ENCODE measurements at places on chromosomes 4 and X. TPM values are rescaled to one million over a fixed set of nuclear protein-coding genes. Genes with fewer than 3 reads are reported as not detected.

Gene CCDC110
- total RNA-seq, result 0.54 TPM

Gene PNMA6A
- total RNA-seq, result 0.20 TPM

- H3K4me1 ChIP-seq, result no peaks in the 10 kb centered on the region
- peak overlapping the region; percentile 41 for H3K4me3 ChIP-seq
- peaks cover 6% of the 10 kb centered on the region for H3K27me3 ChIP-seq
- DNase-seq, result no peak
- no peaks in the 10 kb centered on the region for H3K36me3 ChIP-seq
These were observed 41.3 kb upstream of the GPC3 start for GRCh38 chrX:134026565-134027311.

- H3K27me3 ChIP-seq, result no peaks in the 10 kb centered on the region
- H3K36me3 ChIP-seq, result no peaks in the 10 kb centered on the region
- DNase-seq, result no peak
- H3K4me3 ChIP-seq, result no peak overlapping the region
- H3K27ac ChIP-seq, result no peak overlapping the region
These were observed 19.2 kb upstream of the SLC6A14 start for GRCh38 chrX:116417214-116417613.

DNA sequence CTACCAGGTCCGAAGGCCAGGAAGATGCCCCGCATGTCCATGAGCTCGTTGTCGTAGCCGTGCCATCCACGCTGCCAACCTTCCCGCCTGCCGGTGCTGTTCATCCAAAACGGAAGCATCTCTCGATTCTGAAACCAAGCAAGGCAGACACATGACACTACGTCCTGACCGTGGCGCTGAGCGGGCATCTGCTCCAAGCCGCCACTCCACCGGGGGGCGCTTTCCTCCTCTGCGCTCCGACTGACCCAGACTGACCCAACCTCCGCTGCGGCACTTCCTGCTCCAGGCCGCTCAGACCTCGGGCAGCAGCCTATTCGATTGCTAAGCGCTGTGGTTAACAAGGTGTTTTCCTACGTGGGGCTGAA lies 120.5 kb downstream of the ENPP6 start:
- no peak overlapping the region for H3K27ac ChIP-seq
- H3K27me3 ChIP-seq, result peaks cover 6% of the 10 kb centered on the region
- H3K4me3 ChIP-seq, result peak overlapping the region; percentile 52
- no peaks in the 10 kb centered on the region for H3K4me1 ChIP-seq
- no peaks in the 10 kb centered on the region for H3K36me3 ChIP-seq

DNA sequence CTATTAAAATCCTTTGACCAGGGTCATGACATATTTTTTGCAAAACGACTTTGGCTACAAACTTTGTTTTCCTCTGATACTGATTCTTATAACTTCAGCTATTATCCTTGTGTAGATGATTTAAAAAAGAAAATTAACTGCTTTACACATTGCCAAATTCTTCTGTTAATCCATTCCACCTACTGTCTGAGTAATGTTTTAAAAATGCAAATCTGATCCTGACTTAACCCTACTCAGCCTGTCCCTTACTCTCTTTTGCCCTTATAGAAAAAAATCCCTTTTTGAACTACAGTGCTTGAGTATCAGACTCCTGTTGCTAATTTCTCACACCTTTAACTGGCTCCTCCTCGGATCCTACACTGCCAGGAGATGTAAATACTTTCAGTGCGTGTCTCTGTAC lies 723.1 kb downstream of the ADGRL3 start:
- H3K36me3 ChIP-seq, result no peaks in the 10 kb centered on the region
- no peak overlapping the region for H3K27ac ChIP-seq
- H3K27me3 ChIP-seq, result no peaks in the 10 kb centered on the region
- H3K4me1 ChIP-seq, result no peaks in the 10 kb centered on the region
- H3K4me3 ChIP-seq, result no peak overlapping the region
- no peak for DNase-seq

GRCh38 chrX:40617566-40617965 lies 5.7 kb upstream of the MPC1L start:
- H3K4me1 ChIP-seq, result no peaks in the 10 kb centered on the region
- no peaks in the 10 kb centered on the region for H3K27me3 ChIP-seq
- no peak for DNase-seq
- H3K27ac ChIP-seq, result no peak overlapping the region

- no peaks in the 10 kb centered on the region for H3K36me3 ChIP-seq
These were observed 211.5 kb upstream of the NR3C2 start for GRCh38 chr4:148653681-148654080.
